ENCODE measurements at places on chromosomes 6 and 20.

- no peak for DNase-seq
Measured at GRCh38 chr6:106750142-106750918, 121.0 kb downstream of the QRSL1 start.

GRCh38 chr20:36421641-36422040 lies 115.5 kb downstream of the DLGAP4 start:
- DNase-seq: no peak

DNA sequence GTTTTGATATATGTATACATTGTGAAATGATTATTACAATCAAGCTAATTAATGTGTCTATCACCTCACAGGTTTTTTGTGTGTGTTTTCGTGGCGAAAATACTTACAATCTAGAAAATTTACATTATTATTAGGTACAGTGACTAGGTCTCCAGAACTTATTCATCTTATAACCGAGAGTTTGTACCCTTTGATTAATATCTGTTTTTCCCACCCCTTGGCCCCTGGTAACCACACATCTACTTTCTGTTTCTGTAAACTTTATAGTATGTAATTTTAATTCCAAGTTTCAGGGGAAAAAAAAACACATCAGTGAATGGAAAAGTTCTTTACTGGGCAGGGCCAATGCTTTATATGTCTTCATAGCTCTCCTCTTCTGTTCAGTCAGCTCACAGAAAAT lies 131.4 kb downstream of the LMBRD1 start:
- DNase-seq: no peak

- DNase-seq: no peak
Measured at GRCh38 chr6:130853555-130854183, 26.5 kb downstream of the SMLR1 start.

DNA sequence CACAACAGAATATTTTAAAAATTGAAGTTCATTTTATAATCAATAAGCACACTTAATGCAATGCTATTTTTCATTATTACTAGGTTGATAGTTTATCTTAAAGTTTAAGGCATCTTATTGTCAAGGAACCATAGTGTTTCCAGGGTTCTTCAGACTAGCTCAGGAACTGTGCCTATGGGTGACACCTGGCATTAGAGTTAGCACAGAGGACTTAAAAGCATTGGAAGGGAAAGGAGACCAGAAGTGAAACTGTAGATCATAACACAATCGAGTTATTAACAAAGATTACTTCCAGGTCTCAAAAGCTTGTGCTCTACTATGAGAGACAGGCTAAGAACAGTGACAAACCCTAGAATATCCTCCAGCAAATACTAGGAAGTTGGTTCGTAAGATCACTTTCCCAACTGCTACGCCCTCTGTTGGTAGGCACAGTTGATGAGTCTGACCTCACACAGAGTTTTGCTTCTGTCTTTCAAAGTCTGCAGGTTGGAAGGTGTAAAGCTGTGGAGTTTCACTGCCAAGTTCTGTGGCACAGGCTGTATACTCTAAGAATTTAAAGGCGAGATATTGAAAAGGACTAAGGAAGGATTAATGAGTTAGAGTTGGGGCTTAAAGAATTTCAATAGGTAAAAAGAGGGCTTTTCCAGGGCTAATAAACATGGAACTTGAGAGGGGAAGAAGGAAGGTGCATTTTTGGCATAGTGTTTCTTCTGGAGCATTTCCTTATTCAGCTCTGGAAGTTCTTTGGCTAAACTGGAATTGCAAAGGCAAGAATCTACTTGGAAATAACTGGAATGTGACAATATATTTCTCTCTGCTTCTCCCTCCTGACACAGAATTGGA lies 531.3 kb upstream of the JAG1 start:
- peak; percentile 50 for DNase-seq

- DNase-seq: no peak
Measured at GRCh38 chr6:117304446-117304845, 39.1 kb downstream of the VGLL2 start.

DNA sequence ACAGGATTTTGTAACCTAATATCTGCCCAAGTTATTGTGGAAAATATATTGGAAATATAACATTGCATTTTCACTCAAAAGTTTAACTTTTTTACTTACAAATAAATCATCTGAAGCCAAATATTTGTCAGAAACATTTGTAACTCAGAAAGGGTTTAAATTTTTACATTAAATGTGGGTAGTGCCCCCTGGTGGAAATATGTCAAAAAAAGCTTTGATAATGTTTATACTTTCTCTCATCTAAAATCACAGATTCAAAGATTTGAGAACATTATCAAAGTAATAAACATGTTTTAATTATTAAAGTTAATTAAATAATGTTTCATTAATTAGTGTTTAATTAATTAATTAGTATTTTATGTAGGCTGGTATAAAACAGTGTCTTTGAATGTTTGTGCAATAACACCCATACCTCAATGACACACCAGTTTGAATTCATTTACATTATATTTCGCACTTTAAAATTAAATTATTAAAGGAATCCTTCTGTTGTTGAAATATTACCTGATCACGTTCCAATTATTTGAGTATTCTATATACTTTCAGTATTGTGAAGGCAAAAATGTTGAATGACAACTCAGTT lies 320.1 kb upstream of the FKBP1C start:
- peak; percentile 29 for DNase-seq

GRCh38 chr20:2022163-2022562 lies 28.3 kb upstream of the PDYN start:
- DNase-seq: no peak

DNA sequence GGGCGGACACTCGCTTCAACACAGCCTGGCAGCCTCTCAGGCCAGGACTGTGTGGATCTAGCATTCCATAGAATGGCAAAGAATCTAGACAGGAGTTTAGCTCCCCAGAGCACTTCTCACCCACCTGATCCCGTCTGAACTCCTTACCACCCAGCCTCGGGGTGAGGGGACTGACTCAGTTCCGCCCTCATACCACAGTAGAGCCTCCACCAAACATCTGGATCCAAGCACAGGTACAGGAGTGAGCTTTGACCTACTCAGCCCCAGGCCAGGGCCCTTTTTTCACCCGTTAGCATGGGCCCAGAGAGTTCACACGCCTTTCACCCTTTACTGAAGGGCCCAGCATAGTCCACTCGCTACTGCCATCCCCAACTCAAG lies 715 bp downstream of the PSMF1 start:
- peak; percentile 19 for DNase-seq

DNA sequence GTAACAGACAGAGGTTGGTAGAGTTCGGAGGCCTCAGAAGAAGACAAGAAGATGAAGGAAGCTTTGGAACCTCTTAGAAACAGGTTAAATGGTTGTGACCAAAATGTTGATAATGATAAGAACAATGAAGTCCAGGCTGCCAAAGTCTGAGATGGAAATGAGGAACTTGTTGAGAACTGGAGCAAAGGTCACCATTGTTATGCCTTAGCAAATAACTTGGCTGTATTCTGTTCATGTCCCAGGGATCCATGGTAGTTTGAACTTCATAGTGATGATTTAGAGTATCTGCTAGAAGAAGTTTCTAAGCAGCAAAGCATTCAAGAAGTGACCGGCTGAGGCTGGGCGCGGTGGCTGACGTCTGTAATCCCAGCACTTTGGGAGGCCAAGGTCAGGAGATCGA lies 11.1 kb upstream of the LSM14B start:
- DNase-seq: no peak

DNA sequence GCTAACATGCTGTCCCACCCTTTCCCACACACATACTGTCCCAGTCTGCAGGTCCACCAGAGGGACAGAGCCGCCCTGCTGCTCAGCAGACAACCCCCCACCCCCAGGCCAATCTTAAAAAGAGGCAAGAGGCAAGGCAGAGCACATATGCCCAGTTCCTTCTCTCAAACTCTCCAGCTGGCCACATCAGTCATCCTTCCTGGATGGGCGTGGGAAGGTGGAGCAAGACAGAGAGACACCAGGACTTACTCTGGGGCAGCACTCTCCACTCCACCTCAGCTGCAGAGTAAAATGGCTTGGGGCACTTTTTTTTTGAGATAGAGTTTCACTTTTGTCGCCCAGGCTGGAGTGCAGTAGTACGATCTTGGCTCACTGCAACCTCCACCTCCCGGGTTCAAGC lies 10.8 kb downstream of the MOCS3 start:
- no peak for DNase-seq

GRCh38 chr20:14142964-14143627 lies 147.8 kb downstream of the MACROD2 start:
- no peak for DNase-seq

GRCh38 chr20:38751360-38751976 lies 3.2 kb downstream of the ACTR5 start:
- peak; percentile 57 for DNase-seq

- no peak for DNase-seq
Measured at GRCh38 chr6:40894962-40895799, 143.8 kb downstream of the UNC5CL start.

DNA sequence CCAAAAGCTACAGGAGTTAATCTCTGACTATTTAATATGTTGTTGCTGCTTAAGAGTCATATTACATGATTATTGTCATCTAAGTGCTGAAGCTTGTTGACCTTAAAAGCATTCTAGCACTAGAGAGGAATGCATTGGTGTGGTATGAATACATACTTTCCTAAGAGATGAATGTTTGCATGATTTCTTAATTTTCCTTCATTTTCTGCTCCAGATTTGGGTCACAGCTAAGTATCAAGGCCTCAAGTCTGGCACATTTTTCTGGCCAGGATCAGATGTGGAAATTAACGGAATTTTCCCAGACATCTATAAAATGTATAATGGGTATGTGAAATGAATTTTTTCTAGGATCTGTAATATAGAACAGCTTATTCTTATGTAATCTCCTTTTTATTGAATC lies 53.6 kb downstream of the ENPP1 start:
- DNase-seq: no peak

- no peak for DNase-seq
Measured at GRCh38 chr6:4531406-4531805, 244.8 kb upstream of the CDYL start.

GRCh38 chr6:137783710-137784109 lies 83.3 kb upstream of the TNFAIP3 start:
- no peak for DNase-seq

DNA sequence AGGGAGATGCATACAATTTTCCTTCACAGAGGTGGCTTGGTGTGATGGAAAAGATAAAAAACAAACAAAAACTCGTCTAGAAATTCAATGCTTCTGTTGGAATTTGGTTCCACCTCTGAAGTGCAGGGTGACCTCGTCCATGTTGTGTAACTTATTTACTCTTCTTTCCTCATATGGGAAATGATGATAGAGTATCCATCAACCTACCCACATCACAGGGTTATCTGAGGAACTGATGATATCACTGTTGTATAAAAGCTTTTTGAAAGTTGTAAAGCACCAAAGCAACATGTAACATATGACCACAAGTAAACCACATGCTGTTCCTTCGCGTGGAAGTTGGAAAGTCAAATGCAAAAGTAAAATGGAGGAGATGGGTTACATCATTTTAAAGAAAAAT lies 212.0 kb upstream of the SGK1 start:
- DNase-seq: no peak

DNA sequence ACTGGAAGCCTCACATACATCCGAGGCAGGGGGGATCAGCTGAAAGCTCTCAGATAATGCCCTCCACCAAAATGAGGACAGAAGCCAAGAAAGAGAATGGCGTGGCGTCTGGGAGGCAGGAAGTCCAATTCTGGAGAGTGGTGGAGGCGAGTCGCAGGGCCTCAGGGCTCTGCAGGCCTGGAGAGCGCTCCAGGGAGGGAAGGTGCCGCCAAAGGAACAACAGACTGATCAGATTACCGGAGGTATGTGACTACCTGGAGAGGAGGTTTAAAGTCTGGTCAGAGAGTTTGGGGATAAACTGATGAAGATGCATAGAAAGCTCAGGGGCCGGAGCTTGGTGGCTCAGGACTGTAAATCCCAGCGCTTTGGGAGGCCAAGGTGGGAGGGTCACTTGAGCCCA lies 11.2 kb upstream of the IP6K3 start:
- no peak for DNase-seq

- no peak for DNase-seq
Measured at GRCh38 chr6:150312395-150312794, 56.4 kb upstream of the IYD start.

GRCh38 chr6:29489286-29489685 lies 1.5 kb upstream of the MAS1L start:
- no peak for DNase-seq

DNA sequence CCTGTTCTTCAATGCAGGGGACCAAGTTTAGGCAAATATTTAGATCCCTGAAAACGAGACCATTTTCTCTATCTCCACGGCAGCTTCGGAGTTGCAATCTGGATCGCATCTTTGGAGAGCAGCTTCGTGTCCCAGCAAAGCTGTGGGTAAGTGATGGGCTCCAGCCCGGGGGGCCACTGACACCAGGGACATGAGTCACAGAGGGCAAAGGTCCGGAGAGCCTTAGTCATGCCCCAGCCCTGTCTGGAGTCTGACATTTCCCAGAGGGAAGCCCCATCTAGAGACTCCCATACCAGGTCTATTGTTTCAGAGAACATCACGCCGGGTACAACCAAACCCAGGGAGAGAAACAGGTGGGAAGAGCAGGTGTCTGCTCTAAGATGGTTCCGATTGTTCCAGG lies 95.9 kb downstream of the NFATC2 start:
- DNase-seq: no peak

GRCh38 chr6:41573276-41573675 lies 27.1 kb downstream of the FOXP4 start:
- no peak for DNase-seq

- no peak for DNase-seq
Measured at GRCh38 chr20:22576733-22577514, 7.4 kb downstream of the FOXA2 start.

DNA sequence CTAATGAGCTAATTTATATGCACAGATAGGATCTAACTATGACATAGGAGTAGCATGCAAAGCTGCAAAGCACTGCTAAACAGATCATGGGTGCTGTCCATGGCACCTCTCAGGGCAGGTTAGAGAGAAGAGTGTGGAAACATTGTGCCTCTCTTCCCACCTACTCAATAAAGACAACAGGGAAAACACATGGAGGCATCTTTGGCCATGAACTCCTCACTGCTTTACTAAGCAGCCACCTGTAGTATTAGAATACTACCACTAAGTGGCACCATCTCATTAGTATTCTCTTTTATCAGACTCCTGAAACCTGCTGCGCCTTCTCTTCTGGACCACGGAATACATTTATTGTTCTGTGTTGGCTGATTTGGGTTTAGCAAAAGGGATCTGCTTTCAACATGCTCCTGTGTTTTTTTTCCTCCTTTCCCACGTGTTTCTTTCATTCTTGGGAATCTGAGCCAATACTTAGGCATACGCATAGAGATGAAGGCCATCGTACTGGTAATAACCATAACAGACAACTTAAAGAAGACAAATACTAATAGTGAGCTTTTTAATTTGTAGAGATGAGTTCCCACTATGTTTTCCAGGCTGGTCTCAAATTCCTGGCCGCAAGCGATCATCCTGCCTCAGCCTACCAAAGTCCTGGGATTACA lies 9.4 kb upstream of the HDDC2 start:
- DNase-seq: peak; percentile 70
